ENCODE measurements at places on chromosomes 2 and 18. TPM values are rescaled to one million over a fixed set of nuclear protein-coding genes. Genes with fewer than 3 reads are reported as not detected.

Gene ATOH8
- total RNA-seq, result 5.7 TPM

Gene CHPF
- total RNA-seq, result 32.4 TPM

Gene MAP3K19
- total RNA-seq, result not detected

Gene HOXD9
- 0.98 TPM for total RNA-seq

Gene LTBP1
- 15.2 TPM for total RNA-seq

Gene TIMM21
- total RNA-seq, result 69.7 TPM

Gene XDH
- 1.1 TPM for total RNA-seq

Gene COBLL1
- total RNA-seq, result 4.1 TPM

Gene GREB1
- 2.8 TPM for total RNA-seq

Gene TMEM37
- total RNA-seq, result 1.9 TPM

Gene STAT4
- total RNA-seq, result 3.2 TPM

Gene PRSS56
- total RNA-seq, result not detected

Gene NYAP2
- total RNA-seq, result not detected

Gene POTEE
- total RNA-seq, result 0.03 TPM

Gene HOXD13
- total RNA-seq, result 0.34 TPM

Gene NIF3L1
- total RNA-seq, result 45.8 TPM

Gene SPHKAP
- not detected for total RNA-seq
